ENCODE measurements at places on chromosomes 5 and 9. TPM values are rescaled to one million over a fixed set of nuclear protein-coding genes. Genes with fewer than 3 reads are reported as not detected.

DNA sequence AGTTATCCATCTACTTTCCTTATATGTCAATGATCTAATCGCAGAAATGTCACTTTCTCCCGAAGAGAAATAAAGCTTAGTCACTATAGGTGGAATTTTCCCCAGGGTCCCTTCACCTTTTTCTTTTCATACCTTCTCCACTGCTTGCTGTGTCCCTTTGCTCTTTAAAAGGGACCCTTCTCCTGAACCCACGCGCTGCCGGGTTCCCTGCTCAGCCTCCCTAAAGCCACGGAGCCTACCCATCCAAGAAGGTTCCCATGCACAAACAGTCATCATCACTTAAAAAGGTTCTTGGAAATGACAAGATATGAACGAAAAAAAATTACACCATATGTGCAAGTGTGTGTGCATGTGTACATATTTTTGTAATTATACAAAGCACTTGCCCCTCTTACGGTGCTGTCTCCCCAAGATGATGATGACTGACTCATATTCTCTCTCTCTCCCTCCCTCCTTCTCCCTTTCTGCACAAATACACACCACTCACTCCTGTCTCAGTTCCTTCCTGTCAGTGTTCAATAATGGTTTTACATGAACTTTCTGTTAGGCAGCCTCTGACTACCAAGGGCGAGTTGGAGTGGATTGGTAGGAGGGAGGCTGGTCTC is 1.5 kb upstream of the PTPRD start:
- DNase-seq = no peak

- no peak for DNase-seq
Observed at GRCh38 chr5:170626507-170627150, 122.8 kb downstream of the KCNIP1 start.

- DNase-seq = no peak
Observed at GRCh38 chr5:41973887-41974286, 48.8 kb downstream of the FBXO4 start.

DNA sequence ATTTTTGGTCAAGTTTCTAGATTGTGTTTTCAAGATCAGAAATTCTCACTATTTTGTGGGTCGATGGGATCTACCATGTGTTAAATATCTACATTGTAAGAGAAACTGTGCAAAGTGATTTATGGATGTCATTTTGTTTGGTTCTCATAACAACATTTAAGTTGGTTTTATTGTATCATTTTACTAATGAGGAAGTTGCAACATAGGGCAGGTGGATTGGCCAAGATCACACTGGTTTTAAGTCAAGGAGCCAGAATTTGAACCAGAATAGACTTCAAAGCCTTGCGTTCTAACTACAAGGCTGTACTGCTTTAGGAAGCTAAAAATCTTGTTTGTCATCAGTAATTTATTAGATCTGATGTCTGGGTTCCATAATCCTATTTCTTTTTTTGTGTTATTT is 23.4 kb downstream of the SH3TC2 start:
- peak; percentile 61 for DNase-seq

PAM gene
- 185 TPM for total RNA-seq

- DNase-seq = no peak
Observed at GRCh38 chr9:137521405-137521985, 28.7 kb downstream of the PNPLA7 start.

DNA sequence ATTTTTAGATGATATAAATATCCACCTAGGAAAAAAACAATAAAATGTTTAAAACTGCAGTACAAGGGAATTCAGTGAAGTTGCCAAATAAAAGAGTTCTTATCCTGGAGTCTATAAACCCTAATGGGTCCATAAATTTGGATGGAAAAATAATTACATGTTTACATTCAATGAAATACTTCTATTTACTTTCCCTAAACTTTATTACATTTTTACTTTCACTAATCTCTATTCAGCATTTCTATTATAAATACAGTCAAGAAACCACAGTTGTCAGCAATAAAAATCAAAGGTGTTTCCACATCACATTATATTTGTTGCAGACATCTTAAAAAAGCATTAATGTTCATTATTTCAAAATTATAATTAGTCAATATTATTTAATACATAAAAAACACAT is 118.6 kb downstream of the FBXL17 start:
- DNase-seq = no peak

TAF11L5 gene
- not detected for total RNA-seq

MLANA gene
- total RNA-seq = not detected

DNA sequence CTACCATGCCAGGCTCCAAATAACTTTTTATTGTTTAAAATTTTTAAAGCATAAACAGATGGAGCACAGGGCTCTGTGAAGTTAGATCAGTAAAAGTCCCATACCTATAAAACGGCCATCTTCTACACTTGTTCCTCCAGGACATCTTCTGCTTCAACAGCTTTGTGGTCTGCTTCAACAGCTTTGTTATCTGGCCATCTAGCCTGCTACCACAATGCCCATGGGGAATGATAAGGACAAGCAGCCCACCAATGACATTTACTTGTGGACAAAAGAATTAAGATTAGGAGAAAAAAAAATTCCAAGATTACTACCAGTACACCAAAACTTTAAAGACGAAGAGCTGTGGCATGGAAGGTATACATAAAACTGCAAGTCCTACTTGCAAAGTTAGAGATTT is 2.2 kb upstream of the VPS13A start:
- DNase-seq = no peak

DNA sequence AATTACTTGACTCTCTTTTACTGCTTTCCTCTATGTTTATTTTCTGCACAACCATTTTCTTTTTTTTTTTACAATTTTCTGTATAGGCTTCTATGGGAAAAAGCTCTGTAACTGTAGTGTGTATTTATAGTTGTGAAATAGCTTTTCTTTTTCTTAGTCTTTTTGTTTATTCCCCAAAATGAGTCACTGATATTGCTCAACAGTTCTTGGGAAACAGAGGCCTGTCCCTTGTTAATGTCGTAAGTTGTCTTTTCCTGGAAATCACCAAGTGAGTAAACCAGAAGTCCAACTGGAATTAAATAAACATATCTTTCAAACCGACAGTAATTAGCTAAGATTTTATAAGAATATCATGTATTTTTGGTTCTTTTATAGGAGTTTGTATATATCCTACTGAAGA is 325.1 kb upstream of the PRR16 start:
- peak; percentile 91 for DNase-seq

- no peak for DNase-seq
Observed at GRCh38 chr5:54580997-54581811, 63.6 kb downstream of the SNX18 start.

- DNase-seq = no peak
Observed at GRCh38 chr5:67200809-67201562, 4.4 kb upstream of the CD180 start.

- DNase-seq = no peak
Observed at GRCh38 chr5:54616031-54616430, 98.5 kb downstream of the SNX18 start.

FAM200C gene
- 2.0 TPM for total RNA-seq

DNA sequence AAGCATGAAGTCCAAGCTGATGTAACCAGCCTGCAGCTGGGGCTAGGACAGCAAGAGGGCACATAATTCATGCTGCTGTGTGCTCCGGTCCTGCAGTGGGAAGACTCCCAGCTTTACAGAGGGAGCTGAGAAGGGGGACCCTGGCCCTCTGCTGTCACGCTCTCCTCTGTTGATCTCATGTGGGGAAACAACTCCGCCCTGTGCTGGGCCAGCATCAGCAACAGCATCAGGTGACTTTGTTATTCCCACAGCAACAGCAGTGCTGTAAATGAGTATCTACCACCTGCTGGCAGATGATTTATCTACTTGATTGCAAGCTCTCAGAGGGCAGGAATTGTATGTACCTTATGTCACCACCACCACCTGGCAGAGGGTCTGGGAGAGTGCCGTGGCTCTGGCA is 176.2 kb downstream of the COL23A1 start:
- DNase-seq = no peak

- DNase-seq = no peak
Observed at GRCh38 chr9:19138084-19138483, 10.8 kb upstream of the PLIN2 start.

GRCh38 chr9:137461663-137462395 is 2.7 kb upstream of the NSMF start:
- DNase-seq = peak; percentile 44

SEMA4D gene
- total RNA-seq = 2.0 TPM

DBH gene
- total RNA-seq = not detected

DNA sequence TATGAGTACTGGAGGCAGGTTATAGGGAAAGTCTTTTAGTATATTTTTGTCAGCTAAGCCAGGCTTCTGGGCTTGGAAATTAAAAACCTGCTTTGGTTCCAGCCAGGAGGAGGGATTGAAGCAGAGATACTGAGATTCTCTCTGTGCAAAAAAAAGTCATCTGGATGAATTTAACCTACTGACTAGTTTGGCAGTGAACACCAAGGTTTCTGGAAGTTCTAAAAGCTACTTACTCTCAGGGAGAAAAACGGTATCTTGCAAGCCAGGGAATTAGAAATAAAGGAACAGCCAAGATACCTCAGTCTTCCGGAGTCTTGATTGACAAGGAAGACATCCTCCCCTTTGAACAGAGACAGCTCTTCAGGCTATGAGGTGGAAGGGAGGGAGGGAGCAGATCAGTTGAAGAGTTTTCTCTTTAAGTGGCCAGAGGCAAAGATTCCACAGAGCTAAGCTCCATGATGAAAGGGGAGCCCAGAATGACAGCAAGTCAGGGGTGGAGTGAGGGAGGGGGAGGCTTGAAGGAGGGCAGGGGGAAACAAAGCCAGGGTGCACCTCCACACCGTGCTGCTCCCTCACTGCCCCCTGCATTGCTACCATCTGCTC is 8.3 kb upstream of the ZBTB34 start:
- DNase-seq = no peak

DNA sequence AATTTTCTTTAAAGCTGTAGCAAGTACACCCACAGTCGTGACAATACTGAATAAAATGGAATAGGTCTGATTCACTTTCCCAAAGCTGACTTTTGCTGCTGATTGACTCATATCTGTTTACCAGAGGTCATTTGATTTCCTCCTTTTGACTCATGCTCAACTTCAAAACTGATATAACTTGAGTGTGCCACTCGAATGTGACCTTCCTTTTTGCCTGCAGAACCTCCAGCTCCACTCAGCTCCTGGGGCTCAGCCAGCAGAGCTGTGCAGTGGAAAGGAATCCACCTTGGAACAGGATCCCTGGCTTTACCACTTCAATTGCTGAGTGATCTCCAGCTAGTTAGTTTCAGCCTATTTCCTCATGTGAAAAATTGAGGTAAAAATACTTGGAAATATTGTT is 84.1 kb downstream of the FEM1C start:
- peak; percentile 95 for DNase-seq

IL12B gene
- total RNA-seq = not detected

DNA sequence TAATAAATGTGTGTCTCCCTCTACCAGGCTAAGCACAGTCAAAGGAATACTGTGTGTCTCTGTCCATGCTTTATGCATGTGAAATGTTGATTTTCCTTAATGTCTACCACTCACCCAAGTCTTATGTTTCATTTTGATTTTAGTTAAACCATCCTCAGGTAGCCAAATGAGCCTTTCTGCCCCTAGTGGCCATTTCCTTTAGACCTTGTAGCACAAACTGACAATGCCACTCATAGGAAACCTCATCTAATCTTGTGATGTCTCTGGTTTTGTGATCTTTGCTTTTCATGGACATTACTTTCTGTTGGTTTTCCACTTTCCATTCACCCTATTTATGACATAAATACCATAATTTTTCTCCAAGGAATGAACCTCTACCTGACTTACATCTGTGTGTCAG is 820.8 kb downstream of the MAT2B start:
- DNase-seq = no peak

RALGPS1 gene
- 2.0 TPM for total RNA-seq

DNA sequence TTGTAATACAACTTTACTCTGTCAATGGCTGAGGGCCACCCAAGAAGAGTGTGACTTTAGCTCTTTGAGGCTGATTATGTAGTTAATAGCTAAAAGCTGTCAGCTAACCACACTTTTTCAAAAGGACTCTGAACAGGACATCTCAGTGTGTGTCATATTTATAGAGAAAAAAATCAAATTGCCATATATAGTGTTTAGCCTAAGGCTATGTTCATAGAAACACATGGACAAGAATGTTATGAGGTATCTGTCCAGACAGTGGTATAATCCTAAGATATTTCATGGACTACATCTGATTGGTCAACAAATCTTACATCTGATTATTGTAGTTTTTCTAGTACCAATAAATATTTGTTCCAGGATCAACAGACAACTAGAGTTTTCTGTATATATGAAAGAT is 42.1 kb upstream of the CDH18 start:
- no peak for DNase-seq

GRCh38 chr9:105479846-105480245 is 32.0 kb downstream of the FSD1L start:
- DNase-seq = no peak

DNA sequence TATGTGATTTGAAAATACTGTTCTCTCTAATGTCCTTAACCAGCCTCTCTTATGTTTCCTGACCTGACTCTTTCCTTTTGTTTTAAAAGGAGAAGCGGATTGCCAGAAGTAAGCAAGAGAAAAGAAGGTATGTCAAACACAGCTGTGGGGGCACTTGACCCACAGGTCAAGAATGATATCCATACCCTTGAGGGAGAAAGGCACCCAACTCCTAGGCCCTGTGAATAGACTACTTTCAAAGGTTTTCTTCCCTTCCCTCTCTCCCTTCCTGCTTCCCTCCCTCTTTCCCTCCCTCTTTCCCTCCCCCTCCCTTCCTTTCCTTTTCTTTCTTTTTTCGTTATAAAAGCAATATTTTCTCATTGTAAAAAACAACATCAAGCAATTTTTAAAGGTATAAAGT is 306.8 kb downstream of the TRPM3 start:
- DNase-seq = no peak

GRCh38 chr9:8859416-8859815 is 1059.8 kb upstream of the DMAC1 start:
- DNase-seq = no peak

DNA sequence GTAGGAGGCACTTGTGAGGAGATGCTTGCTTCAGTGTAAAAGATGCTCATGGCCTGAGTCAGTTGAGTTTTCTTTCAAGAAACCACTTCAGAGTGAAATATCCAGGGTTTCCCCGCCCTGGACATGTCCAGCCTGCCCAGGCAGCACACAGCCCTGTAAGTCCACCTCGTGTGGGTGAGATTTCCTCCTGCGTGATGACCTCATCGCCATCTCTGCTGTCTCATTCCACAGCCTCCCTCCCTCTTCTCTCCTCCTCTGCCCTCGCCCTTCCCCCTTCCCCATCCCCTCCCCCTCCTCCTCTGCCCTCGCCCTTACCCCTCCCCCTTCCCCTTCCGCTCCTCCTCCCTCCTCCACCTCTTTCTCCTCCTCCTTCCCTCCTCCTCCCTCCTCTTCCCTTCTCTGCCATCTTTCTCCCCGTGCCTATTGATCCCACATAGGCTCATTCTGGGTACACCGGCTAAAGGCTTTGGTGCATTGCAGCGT is 34.0 kb upstream of the NCS1 start:
- peak; percentile 87 for DNase-seq

FRMD3 gene
- total RNA-seq = 6.8 TPM

DNA sequence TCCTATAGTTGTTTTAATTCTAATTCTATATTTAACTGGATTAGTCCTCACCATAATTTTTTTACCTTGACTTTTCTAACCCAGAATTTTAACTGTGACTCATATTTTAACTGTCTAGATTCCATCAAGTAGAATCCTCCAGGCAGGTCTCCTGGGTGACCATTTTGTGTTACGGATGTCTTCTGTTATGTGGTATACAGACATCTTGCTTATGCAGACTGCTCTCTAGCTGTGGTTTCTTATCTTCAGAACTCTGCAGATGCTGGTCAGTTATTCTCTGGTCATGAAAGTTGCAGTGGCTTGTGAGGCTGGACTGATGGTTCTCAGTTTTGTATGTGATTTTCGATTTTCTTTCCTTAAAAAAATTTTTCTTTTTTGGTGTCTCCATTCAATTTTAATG is 139.4 kb downstream of the ATG10 start:
- DNase-seq = no peak

SOHLH1 gene
- total RNA-seq = not detected
